SJSA1 (cell line): ENCODE measurements at places on chromosomes 16 and 17. TPM values are rescaled to one million over a fixed set of nuclear protein-coding genes. Genes with fewer than 3 reads are reported as not detected.

DNA sequence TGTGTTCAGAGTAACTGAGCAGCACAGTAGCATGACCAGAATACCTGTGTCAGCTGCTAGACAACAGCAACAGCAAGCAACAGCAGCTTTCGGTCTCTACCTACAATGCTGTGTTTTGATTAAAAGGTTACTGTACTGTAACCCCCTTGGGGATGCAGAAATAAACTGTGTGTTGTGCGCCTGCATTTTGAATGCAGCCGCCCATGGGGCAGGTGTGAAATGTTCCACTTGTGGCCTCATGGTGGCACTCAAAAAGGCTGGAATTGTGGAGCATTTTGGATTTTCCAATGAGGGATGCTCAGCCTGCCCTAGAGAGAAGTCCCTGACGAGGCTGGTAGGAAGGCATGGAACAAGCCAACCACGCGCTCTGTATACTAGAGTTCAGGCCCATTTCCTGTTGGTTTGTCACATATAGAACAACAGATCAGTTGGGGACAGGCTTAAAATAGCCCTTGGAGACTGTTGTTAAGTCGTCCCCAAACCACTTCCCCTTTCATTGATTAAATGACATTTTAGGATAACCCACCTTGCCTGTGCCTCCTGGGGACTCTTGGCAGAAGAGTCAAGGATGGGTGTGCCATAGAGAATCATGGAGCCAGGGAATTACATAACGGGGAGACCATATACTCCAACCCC is 27.1 kb downstream of the SCPEP1 start:
- 0 out of 2 replicates have a peak, but pooled peaks cover 2% of the 10 kb centered on the region for H3K4me1 ChIP-seq
- H3K4me3 ChIP-seq, result no peak overlapping the region
- DNase-seq, result no peak
- peaks cover 5% of the 10 kb centered on the region; the same call in 1 of the 2 replicates for H3K36me3 ChIP-seq

GRCh38 chr16:80948886-80949493 is 57.7 kb downstream of the CMC2 start:
- H3K27ac ChIP-seq, result no peak overlapping the region
- H3K4me3 ChIP-seq, result no peak overlapping the region
- H3K4me1 ChIP-seq, result peaks cover 13% of the 10 kb centered on the region

- no peak overlapping the region for H3K4me3 ChIP-seq
- no peaks in the 10 kb centered on the region for H3K27me3 ChIP-seq
- no peak for DNase-seq
- peaks cover 15% of the 10 kb centered on the region for H3K36me3 ChIP-seq
- no peaks in the 10 kb centered on the region for H3K4me1 ChIP-seq
These were observed 10.1 kb downstream of the AMZ2 start for GRCh38 chr17:68257934-68258333.

GRCh38 chr16:89287777-89288576 is 70.5 kb downstream of the ZNF778 start:
- H3K36me3 ChIP-seq, result peaks cover 75% of the 10 kb centered on the region
- no peak overlapping the region for H3K27ac ChIP-seq
- DNase-seq, result no peak
- no peaks in the 10 kb centered on the region for H3K4me1 ChIP-seq
- H3K4me3 ChIP-seq, result no peak overlapping the region
- no peaks in the 10 kb centered on the region for H3K27me3 ChIP-seq

DNA sequence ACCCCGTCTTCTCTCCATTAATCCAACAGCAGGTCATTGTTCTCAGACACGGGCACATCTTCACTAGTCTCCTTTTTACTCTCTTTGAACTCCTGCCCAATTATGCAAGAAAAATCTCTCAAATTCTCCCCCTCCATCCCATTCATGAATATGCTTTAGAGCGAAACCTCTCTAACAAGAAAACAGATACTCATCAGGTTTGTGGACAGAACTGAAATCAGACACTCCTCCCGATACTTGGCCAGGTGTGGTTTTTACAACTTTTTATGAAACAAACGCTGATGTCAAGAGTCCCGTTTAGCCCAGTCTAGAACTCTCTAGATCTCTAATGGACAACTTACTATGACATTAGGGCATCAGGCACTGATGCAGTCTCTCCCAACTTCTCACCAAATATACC is 40.9 kb downstream of the PIK3R5 start:
- H3K27ac ChIP-seq, result no peak overlapping the region
- no peak for DNase-seq

GRCh38 chr16:457732-458400 is 32.4 kb downstream of the RAB11FIP3 start:
- no peaks in the 10 kb centered on the region for H3K4me1 ChIP-seq
- H3K27me3 ChIP-seq, result no peaks in the 10 kb centered on the region
- H3K4me3 ChIP-seq, result no peak overlapping the region

GRCh38 chr17:78236362-78237127 is 5.1 kb downstream of the TMEM235 start:
- H3K4me1 ChIP-seq, result no peaks in the 10 kb centered on the region; the same call in 1 of the 2 replicates
- H3K27ac ChIP-seq, result no peak overlapping the region
- H3K4me3 ChIP-seq, result no peak overlapping the region
- peaks cover 16% of the 10 kb centered on the region for H3K27me3 ChIP-seq
- no peak for DNase-seq

DNA sequence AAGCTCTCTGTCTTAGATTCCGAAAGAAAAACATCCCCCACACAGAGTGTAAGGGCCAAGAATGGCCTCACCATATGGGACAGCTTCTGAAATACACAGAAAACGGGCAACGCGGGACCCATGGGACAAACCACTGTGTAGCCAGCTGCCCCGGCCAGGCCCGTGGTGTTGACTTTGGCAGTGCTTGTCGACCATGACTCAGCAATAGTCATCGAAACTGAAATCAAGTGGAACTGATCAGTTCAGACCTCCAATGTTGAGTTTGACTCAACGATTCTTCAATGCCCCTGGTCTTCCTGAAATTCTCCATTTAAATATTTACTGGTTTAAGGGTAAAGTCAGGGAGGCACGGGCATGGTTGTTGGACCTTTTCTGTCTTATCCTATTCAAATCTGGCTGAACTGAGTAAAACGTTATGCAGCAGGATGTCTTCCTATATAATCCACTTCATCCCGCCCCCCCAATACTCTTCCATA is 27.5 kb downstream of the ZFHX3 start:
- H3K27me3 ChIP-seq, result no peaks in the 10 kb centered on the region
- H3K36me3 ChIP-seq, result no peaks in the 10 kb centered on the region
- H3K4me1 ChIP-seq, result peaks cover 43% of the 10 kb centered on the region
- H3K4me3 ChIP-seq, result no peak overlapping the region

- H3K4me3 ChIP-seq, result no peak overlapping the region
- peaks cover 69% of the 10 kb centered on the region for H3K4me1 ChIP-seq
- DNase-seq, result peak; percentile 84
- H3K27me3 ChIP-seq, result no peaks in the 10 kb centered on the region
- peak overlapping the region; percentile 93 for H3K27ac ChIP-seq
These were observed 50.8 kb downstream of the TOM1L2 start for GRCh38 chr17:17921192-17922069.

- H3K4me3 ChIP-seq, result no peak overlapping the region
- peaks cover 14% of the 10 kb centered on the region for H3K4me1 ChIP-seq
- no peaks in the 10 kb centered on the region for H3K27me3 ChIP-seq
- no peak for DNase-seq
These were observed 3.3 kb downstream of the UBTF start for GRCh38 chr17:44216173-44216572.

GRCh38 chr16:23254338-23254737 is 47.8 kb upstream of the SCNN1B start:
- H3K27ac ChIP-seq, result no peak overlapping the region
- 0 out of 2 replicates have a peak, but pooled peaks cover 6% of the 10 kb centered on the region for H3K4me1 ChIP-seq
- peak; percentile 60 for DNase-seq
- H3K4me3 ChIP-seq, result no peak overlapping the region

GRCh38 chr17:57906910-57907309 is 48.3 kb downstream of the CUEDC1 start:
- no peaks in the 10 kb centered on the region for H3K27me3 ChIP-seq
- H3K4me3 ChIP-seq, result no peak overlapping the region
- DNase-seq, result no peak
- no peak overlapping the region for H3K27ac ChIP-seq

- H3K4me3 ChIP-seq, result no peak overlapping the region
- H3K27ac ChIP-seq, result no peak overlapping the region
- no peak for DNase-seq
- peaks cover 36% of the 10 kb centered on the region for H3K4me1 ChIP-seq
- no peaks in the 10 kb centered on the region for H3K27me3 ChIP-seq
- H3K36me3 ChIP-seq, result no peaks in the 10 kb centered on the region
These were observed 53.7 kb downstream of the C16orf95 start for GRCh38 chr16:87263418-87264052.

DNA sequence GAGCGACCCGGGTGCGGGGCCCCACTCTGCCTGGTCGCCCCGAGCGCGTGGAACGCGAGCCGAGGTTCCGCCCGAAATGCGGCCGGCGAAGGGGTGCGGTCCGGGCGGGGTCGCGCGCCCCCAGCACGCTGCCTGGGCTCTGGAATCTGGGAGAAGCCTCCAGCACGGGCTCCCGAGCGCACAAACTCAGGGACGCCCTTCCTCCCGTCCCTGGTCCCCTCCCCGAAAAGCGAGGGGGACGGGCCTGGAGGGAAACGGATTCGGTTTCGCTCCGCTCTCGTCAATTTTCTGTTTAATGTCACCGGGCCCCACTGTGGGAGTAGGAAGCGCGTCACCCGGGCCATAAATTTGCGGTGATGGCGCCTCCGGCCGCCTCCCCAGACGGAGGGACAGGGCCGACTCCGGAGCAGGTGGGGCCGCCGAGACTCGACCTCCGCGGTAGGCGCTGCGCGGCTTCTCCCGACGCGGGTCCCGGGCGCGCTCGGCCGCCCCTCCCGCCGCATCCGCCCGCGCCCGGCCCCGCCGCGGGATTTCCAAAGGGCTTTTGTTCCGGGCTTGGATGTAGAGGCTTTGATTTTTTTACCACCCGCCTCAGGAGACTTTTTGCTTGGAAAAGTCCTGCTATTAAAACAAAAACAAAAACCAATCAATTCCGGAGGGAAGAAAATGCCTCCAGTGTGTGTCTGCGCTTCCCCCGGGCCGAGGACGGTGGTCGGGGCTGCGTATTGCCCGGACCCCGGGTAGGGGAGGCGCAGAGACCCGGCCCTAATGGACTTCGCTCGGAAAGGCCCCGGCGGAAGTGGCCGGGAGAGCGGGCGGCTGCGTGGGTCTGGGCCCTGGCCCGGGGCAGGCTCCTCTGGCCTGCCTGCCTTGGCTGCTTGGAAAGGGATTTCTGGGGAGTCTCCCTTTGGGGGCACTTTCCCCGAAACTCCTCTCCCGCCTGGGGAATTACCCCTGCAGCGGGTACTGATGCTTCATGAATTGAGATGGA is 7.9 kb upstream of the BAHCC1 start:
- peaks cover 14% of the 10 kb centered on the region for H3K27me3 ChIP-seq
- peaks cover 17% of the 10 kb centered on the region for H3K4me1 ChIP-seq
- no peaks in the 10 kb centered on the region for H3K36me3 ChIP-seq
- no peak for DNase-seq
- H3K27ac ChIP-seq, result no peak overlapping the region

GRCh38 chr17:41178341-41178740 is 320 bp upstream of the KRTAP4-2 start:
- DNase-seq, result no peak
- H3K27ac ChIP-seq, result no peak overlapping the region
- no peak overlapping the region for H3K4me3 ChIP-seq
- no peaks in the 10 kb centered on the region; the same call in 1 of the 2 replicates for H3K27me3 ChIP-seq
- no peaks in the 10 kb centered on the region for H3K4me1 ChIP-seq

DNA sequence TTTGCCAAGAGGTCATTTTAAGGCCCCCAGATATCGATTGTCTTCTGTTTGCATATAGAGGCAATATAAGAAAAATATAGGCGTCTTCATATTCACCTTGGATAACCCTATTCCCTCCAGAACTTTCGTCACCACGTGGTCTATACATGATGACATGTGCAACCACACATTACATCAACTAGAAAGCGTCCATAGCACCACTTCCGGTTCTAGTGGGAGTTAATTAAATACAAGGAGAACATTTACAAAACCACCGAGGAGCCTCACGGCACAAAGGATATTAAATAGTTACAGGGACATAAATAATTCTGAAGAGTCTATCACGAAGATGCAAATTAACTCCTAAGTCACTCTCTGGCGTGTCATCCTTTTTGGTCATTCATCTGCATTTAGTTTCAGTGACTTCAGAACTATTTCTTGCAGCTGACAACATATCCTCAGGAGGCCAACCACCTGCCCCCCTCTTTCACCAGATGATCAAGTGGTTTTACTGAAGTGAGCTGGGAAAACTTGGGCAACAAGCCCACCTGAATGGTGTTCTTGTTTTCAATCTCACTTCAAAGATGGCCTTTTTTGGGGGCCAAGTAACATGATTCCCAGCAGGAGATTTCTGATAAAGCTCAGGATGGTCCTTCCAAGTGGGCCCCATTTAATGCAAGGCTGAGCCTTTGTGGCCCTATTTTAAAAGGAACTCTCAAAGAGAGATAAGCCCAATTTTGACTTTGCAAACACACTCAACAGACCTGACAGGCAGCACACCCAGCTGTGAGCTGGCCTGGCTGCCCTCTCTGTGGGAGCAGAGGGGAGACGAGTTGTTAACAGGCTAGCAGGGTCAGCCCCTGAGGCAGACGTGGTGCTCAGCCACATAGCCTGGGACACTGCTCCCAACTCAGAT is 15.3 kb downstream of the CMTM3 start:
- H3K36me3 ChIP-seq, result peaks cover 2% of the 10 kb centered on the region; the same call in 1 of the 2 replicates
- H3K4me3 ChIP-seq, result no peak overlapping the region
- peak overlapping the region; percentile 65 for H3K27ac ChIP-seq
- no peaks in the 10 kb centered on the region; the same call in 1 of the 2 replicates for H3K27me3 ChIP-seq
- H3K4me1 ChIP-seq, result peaks cover 25% of the 10 kb centered on the region

DNA sequence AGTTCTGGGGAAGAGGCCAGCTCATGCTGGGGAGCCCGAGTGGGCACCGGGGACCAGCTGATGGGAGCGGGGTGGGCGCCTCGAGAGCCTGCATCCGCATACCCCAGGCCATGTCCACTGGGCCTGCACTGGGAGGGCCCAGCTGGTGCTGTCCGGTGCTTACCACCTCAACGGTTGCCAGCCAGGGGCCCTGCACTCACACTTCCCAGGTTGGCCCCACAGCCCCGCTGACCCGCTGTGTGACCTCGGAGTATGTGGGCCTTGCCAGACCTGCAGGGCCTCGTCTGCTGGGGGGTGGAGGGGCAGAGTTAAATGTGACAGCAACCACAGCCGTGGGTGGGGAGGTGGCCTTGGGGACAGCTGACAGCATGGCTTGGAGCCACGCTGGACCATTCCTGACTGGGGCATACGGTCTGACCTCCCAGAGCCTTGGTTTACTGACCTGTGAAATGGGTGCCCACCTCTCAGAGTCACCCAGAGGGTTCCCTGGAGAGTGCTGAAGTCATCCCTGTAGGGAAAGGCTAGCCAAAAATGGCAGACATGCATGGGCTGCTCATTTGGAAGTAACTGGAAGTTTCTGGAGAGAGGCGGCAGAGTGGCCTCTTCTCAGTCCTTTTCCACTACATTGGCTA is 5.4 kb upstream of the GAA start:
- peaks cover 4% of the 10 kb centered on the region for H3K4me1 ChIP-seq
- H3K4me3 ChIP-seq, result no peak overlapping the region
- no peaks in the 10 kb centered on the region for H3K27me3 ChIP-seq
- no peak for DNase-seq
- no peaks in the 10 kb centered on the region for H3K36me3 ChIP-seq
- H3K27ac ChIP-seq, result no peak overlapping the region

GRCh38 chr17:79837888-79838521 is 1.2 kb downstream of the CBX4 start:
- H3K36me3 ChIP-seq, result peaks cover 56% of the 10 kb centered on the region
- DNase-seq, result no peak
- H3K27me3 ChIP-seq, result peaks cover 34% of the 10 kb centered on the region
- H3K4me1 ChIP-seq, result peaks cover 42% of the 10 kb centered on the region
- peak overlapping the region; percentile 55 for H3K4me3 ChIP-seq

The ZG16 gene
- not detected in 2 replicates for total RNA-seq

The LCMT1 gene
- 36.3 and 54.3 TPM in 2 replicates for total RNA-seq

The NTN1 gene
- total RNA-seq, result 22.7 and 22.8 TPM in 2 replicates

The TEKT5 gene
- total RNA-seq, result not detected in 2 replicates

The ASGR1 gene
- total RNA-seq, result 0.16 TPM in 1 of 2 replicates, not detected in the other

The HOXB7 gene
- total RNA-seq, result 23.0 and 28.4 TPM in 2 replicates

The KCNJ18 gene
- not detected in 2 replicates for total RNA-seq

The CD79B gene
- total RNA-seq, result not detected in 2 replicates
